Stimulated activated CD4-positive, alpha-beta T cell treated with anti-CD3 and anti-CD28 coated beads, Interleukin-4, amount 100 ng/mL, for 1 hour (primary cell): ENCODE measurements at places on chromosomes 5 and 9.

- DNase-seq, result no peak
Measured at GRCh38 chr9:26296910-26297572, 595.6 kb downstream of the CAAP1 start.

GRCh38 chr5:121378046-121378445 lies 473.6 kb upstream of the FTMT start:
- DNase-seq, result no peak

GRCh38 chr5:112174959-112175594 lies 244.0 kb downstream of the EPB41L4A start:
- no peak for DNase-seq

DNA sequence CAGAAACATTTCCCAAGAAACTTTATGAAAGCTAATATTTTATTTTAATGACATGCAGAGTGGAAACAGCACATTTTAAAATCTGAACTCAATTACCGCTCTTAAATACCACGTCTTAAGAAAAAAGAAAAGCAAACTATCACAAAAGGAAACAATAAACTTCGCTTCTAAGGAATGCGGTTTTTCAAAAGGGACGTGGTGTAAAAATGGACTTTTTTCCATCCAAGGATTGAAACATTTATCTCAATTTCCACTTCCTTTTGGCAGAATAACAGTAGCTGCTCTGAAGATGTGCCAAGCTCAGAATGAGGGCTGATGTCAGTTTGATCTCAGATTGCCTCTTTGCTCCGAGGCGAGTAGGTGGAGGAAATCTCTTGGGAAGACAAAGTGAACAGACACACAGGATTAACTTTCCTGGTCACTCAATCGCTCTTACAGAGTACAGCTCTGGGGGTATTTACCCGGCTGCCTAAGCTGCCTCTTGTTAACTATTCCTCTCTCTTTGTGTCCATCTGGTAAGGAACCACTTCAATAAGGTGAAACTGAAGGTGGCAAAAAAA lies 158.5 kb downstream of the TRPM6 start:
- DNase-seq, result no peak

DNA sequence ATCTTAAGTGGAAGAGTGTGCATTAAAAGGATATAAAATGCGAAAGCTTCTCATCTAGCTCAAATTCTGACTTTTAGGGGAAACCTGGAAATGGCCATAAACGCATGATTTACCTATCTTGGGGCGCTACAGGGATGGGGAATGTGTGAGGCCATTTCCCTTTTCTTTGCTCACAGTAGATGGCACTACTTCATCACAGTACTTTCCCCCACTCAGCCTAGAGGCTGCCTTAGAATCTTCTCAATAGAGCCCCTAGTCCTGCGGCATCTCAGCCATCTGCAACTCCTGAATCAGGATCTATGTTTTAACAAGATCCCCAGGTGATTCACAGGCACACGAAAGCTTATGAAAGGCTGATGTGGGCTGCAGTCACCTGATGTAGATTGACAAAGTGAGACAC lies 110.8 kb downstream of the LHFPL2 start:
- no peak for DNase-seq

GRCh38 chr5:38608874-38609273 lies 52.4 kb upstream of the LIFR start:
- no peak for DNase-seq

GRCh38 chr5:80964919-80965318 lies 4.8 kb downstream of the RASGRF2 start:
- DNase-seq, result no peak
